Stimulated activated CD4-positive, alpha-beta T cell treated with anti-CD3 and anti-CD28 coated beads, Interleukin-1b, Interleukin-23, amount 100 ng/mL, for 24 hours (primary cell): ENCODE measurements at places on chromosomes 12 and 14.

DNA sequence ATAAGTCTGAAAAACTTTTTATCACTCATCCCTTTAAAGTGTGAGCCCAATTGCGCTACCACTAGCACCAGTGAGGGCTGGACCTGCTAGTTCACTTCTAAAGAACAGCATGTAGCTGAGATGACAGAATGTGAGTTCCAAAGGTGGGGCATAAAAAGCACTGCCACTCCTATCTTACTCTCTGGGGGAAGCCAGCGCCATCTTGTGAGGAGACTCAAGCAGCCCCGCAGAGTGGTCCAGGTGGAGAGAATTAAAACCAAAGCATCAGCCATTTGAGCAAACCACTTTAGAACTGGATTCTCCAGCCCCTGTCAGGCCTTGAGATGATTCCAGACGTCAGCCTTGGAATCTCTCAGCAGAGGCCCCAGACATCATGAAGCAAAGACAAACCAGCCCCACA lies 39.9 kb downstream of the TMEM132D start:
- no peak for DNase-seq

DNA sequence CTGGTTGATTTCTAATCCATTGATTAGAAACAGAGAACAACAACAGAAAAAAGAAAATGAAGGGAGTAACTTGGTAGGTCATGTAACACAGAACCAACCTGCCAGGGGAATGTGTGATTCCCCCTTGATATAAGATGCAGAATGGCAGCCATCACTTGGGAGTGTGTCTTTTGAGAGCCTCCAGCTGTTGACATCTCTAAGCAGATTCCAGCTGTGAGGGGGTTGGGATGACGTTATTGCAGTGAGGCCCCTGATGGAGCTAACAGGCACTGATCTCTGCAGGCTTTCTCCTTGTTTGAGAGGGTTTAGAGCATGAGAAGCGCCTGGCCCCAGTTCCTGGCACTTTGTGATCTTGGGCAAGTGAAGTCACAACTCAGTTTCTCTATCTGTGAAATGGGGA lies 124.9 kb downstream of the PELI2 start:
- DNase-seq: no peak

DNA sequence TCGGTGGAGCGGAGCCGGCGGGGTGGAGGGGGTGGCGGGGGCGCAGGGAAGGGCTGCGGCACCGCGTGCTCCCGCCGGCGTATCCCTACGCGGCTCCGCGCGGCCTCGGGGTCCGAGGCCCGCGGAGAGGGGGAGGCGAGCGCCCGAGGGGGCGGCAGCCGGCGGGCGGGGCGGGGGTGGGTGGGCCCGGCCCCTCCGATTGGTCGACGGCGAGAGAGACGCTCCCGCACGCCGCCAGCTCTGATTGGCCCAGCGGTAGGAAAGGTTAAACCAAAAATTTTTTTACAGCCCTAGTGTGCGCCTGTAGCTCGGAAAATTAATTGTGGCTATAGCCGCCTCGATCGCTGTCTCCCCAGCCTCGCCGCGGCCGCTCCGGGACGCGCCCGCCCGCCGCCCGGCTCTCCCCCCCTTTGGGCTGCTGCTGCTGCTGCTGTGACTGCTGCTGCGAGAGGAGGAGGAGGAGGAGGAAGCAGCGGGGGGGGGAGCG lies at the start of gene FOXG1:
FOXG1 (plus strand) TSS at position 319 of the 487 bp plus-strand sequence. CDS start 493 bp downstream, outside the sequence.
- no peak for DNase-seq

GRCh38 chr14:37844614-37845013 lies 249.2 kb downstream of the TTC6 start:
- DNase-seq: no peak

GRCh38 chr12:104218935-104219334 lies 3.4 kb downstream of the TXNRD1 start:
- no peak for DNase-seq

DNA sequence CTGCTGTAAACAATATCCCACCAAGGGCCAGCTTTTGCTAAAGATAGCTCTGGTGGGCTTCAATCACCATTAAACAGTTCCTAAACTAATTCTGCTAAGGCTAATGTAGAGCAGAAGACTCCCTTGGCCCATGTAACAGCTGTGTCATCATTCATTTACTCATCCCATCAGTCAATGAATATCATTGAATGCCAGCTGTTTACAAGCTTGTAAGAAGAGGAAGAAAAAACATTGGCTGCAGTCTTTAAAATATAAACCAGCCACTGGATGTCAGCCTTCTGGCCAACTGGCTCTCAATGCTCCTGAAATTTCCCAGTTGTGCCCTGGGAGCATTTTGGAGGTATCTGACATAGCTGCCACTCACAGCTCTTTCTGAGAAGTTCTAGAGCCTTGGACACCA lies 18.0 kb upstream of the MAP3K9 start:
- DNase-seq: no peak

- no peak for DNase-seq
Observed at GRCh38 chr12:106780010-106780631, 5.6 kb downstream of the RIC8B start.

DNA sequence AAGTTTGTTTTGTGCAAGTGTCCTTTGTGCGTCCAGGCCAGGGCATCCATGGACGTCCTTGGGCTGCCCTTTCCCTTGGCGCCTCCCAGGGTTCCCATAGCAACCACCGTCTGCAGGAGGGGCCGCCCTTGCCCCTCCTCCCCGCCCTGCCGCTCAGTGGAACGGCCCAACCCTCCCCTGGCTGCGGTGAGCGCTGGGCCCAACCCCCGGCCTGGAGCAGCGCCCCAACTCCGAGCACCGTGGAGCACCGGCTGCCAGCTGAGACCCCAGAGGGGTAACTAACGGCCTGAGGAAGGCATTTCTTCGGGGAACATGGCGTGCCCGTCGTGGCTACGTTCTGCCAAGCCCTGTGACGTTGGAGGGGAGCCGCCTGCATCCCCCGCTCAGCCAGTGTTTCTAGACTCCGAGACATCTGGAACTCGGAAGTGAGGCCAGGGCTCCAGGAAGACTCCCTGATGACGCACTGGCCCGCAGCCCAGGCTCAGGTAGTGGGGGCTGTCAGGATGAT lies 5.3 kb upstream of the ACACB start:
- DNase-seq: peak; percentile 38

- DNase-seq: no peak
Observed at GRCh38 chr12:14913381-14913781, 25.0 kb downstream of the ERP27 start.

- DNase-seq: no peak
Observed at GRCh38 chr12:77049767-77050353, 15.5 kb downstream of the E2F7 start.

DNA sequence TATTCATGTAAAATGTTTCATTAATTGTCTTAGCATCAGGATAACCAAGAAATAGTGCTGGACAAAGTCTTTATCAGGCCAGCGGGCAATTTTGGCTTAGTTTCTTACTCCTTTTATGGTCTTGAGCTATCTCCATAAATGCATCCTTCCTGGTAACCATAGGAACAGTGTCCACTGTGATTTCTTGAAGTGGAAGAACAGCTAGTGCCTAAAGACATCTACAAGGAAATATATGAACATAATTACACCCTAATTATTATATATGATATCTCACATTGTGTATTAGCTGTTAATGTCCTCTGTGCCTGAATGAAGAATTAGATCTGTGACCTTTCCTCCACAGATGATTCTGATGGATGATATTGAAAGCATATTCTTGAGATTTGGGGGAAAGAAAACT lies 286.7 kb upstream of the ATXN7L3B start:
- DNase-seq: no peak

GRCh38 chr14:59768855-59769375 lies 101.7 kb downstream of the RTN1 start:
- DNase-seq: no peak

- DNase-seq: no peak
Observed at GRCh38 chr12:26317942-26318575, 122.7 kb downstream of the SSPN start.

- DNase-seq: no peak
Observed at GRCh38 chr12:46400406-46400805, 27.8 kb upstream of the SLC38A2 start.

DNA sequence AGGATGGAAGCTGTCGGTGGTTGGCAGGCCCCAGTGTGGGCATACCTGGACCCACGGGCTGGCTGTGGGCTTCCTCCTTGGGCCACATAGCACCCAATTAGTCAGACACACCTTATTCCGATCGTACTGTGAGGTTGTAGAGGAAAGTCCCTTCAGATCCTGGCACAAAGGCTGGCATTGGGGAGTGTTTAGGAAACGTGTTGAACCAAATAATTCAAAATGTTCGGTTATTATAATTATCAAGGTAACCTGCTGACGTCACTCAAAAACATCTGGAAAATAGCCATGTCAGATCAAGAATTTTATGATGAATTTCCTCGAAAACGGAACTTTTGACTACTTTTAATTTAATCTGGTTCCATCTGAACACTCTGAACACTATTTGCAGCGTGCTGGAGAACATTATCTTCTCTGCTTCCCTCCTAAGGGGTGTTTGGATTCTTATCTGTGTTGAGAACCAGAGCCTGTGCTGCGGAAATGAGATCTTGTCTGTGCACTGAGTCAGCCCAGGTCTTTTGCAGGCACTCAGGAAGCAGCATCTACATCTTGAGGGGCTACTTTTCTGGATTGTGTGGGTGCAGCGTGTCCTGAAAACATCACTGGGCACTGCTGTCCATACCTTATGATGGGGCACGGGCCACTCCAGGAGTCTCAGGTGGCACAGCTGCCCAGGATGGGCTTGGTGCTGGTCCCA lies 100.3 kb downstream of the SLC25A47 start:
- no peak for DNase-seq

DNA sequence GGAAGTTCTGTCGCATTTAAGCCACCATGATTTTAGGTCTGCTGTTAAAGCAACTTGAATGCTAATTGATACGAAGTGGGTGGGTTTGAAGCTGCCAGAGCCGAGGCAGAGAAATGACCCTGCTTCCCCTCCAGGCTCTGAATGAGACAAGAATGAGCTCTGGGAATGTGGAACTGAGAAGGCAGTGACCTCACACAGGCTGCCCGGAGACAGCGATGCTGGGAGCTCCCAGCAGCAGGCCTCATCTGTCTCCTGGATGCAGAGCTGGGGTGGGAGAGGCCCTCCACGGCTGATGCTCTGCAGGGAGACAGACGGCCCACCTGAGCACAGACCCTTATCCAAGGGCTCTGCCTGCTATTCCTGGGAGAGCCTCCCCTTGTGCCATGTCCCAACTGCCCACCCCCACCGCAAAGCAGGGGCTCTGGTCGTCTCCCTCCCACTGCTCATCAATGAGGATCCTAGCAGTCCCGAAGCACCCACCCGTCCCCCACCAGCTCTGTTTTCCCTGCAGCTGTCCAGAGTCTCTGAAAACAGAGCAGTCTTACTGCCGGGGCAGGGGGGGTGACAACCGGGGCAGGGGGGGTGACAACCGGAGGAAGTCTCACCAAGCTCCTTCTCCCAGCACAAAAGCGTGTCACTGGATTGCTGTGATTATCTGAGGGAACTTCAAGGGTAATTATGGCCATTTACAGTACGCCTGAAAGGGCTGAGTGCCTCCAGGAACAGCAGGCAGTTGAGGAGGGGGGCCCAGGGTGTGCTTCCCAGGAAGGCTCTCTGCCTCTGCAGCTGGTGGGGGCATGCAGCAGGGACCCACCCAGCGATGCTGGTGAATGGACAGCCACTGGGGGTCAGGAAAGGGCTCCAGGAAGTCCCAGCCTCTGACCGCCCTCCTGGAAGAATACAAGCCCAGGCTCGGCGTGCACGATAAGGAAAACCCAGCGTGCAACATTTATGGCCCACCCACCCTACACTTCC lies 67.8 kb downstream of the CHGA start:
- DNase-seq: no peak

GRCh38 chr14:30193845-30194501 lies 266.3 kb upstream of the PRKD1 start:
- DNase-seq: no peak

DNA sequence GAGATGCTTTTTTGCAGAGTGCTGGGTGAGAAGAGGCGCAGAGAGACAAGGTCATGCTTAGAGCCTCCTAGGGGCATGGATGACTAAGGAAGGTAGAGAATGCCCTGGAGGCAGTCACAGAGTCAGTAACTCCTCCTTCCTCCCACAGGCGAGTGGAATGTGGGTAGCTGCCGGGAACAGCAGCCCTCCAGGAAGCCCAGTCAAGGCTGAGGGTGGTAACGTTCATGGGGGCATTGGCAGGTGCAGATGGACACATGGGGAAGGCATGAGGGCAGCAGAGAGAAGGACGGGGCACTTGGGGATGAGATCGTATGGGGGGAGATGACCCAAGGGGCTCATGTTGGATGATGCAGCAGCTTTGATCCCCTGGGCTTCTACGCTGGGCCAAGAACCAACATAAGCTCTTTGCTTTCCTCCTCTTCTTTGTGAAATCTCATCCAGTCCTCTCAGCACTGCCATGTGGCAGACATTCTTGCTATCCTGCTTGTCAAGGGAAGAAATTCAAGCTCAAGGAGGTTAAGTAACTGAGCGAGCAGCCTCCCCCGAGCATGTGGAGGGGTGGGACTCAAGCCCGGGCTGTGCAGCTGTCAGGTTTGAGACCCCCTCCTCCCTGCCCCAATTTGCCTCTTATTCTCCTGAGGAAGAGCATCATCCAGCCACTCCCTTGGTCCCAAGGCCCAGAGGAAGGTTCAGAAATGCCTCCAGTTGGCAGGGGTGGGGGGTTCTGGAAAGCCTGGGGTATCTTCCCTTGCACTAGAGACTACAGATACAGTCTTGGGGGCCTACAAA lies 187.9 kb downstream of the PIWIL1 start:
- DNase-seq: no peak

- no peak for DNase-seq
Observed at GRCh38 chr12:45284096-45284901, 68.4 kb downstream of the ANO6 start.

DNA sequence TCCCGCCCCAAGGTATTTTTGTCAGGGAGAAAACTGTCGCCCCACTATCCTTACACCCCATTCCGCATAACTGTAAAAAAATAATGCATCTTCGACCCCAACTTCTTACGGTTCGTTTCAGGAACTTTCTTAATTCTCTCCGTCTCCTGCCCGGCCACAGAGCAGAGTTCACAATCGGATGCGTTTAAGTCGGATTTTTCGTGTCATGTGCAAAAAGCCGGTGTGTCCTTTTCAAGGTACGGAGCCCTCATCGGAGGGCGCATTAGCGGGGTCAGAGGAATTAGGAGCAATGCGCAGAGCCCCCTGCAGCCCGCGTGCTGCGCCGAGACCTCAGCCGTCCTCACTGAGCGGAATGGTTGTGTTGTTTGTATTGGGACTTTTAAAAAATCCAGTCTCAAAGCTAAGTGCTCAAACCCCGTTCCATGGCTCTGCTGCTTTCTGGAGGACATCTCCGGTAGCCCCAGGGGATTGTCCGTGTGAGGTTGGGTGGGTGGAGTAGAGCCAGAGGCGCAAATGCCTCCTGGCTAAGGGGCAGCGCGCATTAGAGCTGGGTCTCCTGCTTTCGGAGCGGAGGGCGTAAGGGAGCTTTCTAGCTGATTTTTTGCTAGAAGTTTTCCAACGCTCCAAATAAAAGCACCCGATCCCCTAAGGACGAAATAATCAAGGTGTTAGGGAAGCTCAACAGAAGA lies 3.9 kb upstream of the GSC start:
- no peak for DNase-seq

- DNase-seq: no peak
Observed at GRCh38 chr14:100865682-100866591, 37.6 kb downstream of the RTL1 start.

DNA sequence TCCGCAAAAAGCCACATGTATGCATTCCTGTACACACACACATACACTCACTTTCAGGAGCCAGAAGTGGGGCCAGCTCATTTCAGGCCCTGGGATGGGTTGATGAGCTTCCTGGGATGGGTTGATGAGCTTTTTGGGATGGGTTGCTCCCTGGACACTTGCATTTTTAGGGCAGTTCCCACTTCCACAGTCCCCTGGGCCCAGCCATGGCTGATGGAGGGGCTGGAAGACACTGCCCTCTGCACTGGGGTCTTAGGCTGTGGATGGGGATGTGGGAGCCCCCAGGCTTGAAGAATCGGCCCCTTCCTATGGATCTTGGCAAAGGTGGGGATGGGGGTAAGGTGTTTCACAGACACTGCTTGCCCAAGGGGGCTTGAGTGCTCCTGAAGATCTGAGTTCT lies 12.7 kb downstream of the ACVRL1 start:
- no peak for DNase-seq
